ENCODE measurements at places on chromosomes 7 and 10.

- no peak for DNase-seq
Measured at GRCh38 chr10:29621161-29621560, 13.6 kb downstream of the SVIL start.

DNA sequence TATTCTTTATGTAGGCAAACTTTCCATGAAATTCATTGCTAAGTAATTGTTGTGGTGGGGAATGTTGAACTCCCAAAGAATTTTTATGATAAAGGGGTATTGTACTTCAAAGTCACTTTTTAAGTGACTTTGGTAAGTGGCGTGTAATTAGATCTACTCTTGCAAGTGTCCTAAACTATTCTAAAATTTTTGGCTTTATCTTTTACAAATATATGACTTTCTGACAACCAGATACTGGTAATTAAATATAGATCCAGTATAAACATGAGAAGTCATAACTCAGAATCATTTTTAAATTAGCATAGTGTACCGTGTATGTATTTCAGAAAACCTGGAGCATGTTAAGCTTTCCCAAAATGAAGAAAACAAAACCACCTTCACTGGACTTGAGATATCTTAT lies 84.7 kb upstream of the HGF start:
- no peak for DNase-seq

DNA sequence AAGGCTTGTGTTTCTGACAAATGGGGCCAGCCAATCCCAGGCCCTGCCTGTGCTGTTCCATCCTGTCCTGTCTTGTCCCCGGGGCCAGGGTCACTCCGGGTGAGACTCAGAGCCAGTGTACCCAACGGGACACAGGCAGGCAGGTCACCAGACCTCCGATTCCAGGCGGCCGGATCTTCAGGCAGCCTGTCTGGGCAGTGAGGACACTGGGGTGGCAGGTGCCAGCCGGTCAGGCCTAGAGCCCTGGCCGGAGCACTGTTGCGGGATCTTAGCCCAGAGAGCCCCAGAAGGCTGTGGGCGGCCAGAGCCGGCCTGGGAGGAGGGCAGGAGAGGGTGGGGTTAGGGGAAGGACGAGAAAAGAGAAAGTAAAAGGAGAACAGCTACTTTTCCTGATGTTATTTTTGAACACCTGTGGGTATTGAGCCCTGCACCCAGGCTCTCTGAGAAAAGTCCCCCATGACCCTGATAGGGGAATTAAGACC lies 134.3 kb upstream of the TNRC18 start:
- DNase-seq = no peak

GRCh38 chr7:37826825-37827224 lies 21.6 kb upstream of the NME8 start:
- no peak for DNase-seq

- DNase-seq = no peak
Measured at GRCh38 chr10:18955061-18955460, 93.5 kb upstream of the MALRD1 start.

DNA sequence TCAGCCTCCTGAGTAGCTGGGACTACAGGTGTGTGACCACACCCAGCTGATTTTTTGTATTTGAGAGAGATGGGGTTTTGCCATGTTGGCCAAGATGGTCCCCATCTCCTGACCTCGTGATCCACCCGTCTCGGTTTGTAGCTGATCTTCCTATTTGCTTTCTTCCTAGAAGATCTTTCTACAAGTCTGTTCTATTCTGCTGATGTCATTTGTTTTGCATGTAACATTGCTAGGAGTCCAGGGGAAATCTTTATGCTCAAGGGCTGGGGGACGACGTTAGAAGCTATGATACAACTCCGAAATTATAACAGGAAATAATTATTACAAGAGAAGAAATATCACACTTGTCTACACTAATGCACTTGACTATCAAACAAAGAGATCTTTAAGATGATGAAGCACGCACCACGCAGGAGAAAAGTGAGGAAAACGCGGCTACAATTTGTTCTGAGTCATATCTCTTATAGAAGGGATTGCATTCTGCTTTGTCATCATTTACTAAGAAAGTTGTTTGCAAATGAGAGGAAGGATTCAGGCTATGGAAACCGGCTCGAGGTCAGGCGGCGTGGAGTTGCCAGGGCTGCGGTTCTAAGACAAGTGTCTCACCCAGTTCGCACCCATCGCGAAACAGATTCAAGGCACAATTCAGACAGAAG lies 103.0 kb upstream of the CARD11 start:
- no peak for DNase-seq

GRCh38 chr10:74921744-74922143 lies 95.3 kb downstream of the KAT6B start:
- DNase-seq = no peak

- no peak for DNase-seq
Measured at GRCh38 chr7:138285129-138285528, 174.9 kb upstream of the TRIM24 start.

- no peak for DNase-seq
Measured at GRCh38 chr10:88347597-88348304, 235.4 kb downstream of the RNLS start.

DNA sequence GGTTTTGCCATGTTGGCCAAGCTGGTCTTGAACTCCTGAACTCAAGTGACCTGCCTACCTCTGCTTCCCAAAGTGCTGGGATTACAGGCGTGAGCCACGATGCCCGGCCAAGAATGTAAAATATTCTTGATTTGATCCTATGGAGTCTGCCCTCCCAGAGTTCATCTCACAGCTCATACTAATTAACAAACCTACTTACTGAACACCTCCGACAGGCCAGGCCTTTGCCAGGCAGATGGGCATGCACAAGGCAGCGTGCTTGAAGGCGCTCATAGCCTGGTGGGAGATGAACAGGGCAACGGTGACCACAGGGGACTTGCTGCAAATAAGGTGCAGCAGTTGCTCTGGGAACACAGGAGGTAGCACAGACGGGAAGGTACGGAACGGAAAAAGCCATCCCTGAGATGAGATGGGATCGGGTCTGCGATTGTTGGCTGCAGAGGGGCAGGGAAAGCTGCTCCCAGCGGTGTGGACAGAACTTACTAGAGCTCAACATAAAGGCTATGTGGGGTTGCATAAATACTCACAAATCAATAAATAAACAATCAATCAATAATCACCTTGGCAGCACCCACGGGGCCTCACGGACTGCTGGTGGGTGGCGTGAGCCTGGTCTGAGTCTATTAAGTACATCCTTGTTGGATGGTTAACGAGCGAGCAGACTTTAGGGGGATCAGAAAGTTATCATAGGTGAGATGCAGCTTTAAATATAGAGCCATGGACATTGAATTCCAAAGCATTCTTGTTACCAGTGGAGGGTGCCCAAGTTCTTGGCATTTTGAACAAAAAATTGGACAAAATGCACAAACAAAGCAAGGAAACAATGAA lies 4.7 kb downstream of the ACBD7 start:
- no peak for DNase-seq

DNA sequence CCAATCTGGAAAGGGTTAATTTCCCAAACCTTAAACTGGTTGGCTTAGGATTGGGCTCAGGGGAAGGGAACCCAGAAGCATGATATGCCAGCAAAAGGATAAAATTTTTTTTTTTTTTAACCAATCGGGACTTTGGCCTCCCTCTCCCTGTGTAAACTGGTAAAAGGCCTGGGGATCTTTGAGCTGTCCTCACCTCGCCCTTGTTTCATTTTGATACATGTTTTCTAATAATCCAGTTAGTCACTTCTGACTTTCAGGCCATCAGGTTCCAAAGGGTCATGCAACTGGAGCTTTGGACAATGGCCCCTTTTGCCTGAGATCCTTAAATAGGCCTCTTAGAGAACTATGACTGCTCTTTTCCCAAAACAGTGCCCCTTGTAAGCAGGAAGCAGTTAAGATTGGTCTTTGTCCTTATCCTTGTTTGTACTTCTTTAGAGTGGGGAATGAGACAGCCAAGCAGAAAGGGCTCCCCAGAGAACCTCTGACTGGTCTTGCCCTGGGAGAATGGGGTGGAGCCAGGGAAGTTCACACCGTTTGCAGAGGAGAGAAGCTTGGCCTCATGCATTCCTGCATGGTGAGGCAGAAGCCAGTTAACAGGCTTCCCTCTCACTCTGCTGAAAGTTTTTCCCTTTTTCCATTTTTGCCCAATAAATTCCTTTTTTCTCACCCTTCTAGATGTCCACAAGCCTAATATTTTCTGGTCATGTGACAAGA lies 424.2 kb upstream of the CNTNAP2 start:
- no peak for DNase-seq

Data from NCI-H187 (cell line).